NCI-H187 treated with DMSO at 0.1 percent for 48 hours (cell line): ENCODE measurements at places on chromosomes 5 and 9.

DNA sequence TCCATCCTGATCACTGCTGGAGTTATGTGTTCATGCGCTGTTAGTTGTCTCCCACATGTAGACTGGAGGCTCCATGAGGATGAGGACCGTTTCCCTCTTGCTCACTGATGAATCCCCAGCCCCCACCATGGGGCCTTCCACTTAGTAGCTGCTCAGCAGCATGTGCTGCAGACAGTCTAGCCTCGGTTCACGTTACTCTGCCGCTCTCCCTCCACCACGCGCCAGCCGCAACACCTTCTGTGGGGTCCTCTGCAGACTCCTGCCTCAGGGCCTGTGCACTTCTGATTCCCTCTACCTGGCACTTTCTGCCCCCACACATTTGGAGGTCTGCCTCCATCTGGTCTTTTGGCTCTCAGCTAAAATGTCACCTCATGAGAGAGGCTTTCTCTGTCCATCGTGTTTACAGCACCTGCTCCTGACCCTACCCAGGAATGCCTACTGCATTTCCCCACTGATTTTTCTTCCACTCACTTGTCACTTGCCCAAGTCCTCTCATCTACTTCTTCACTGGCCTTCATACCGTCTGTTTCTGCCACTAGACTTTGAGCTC lies 36.3 kb downstream of the STK10 start:
- no peak for DNase-seq

- no peak for DNase-seq
Observed at GRCh38 chr5:10620346-10620745, 56.5 kb downstream of the ANKRD33B start.

DNA sequence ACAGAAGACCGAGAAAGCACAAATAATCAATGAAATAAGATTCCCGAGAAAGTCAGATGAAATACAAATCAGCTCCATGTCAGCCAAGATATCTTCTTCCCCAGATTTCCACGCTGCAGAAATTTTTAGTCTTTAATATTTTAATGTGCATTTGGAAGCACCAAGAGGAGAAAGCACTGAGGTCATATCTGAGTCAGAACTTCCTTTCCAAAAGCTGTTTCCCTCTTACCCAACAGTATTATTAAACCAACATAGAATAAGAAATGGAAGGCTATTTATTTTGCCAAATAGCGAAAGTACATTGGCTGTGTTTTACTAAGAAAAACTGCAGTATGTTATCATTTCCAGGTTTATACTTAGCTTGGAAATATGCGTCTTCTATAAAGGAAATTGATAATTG lies 772.1 kb upstream of the CDH9 start:
- no peak for DNase-seq

GRCh38 chr9:137988701-137989100 lies 111.1 kb downstream of the CACNA1B start:
- no peak for DNase-seq

GRCh38 chr5:131749138-131749537 lies 47.7 kb downstream of the FNIP1 start:
- no peak for DNase-seq

GRCh38 chr5:10675177-10675700 lies 85.8 kb downstream of the DAP start:
- DNase-seq, result no peak

GRCh38 chr9:34332076-34332964 lies 3.0 kb downstream of the NUDT2 start:
- no peak for DNase-seq

DNA sequence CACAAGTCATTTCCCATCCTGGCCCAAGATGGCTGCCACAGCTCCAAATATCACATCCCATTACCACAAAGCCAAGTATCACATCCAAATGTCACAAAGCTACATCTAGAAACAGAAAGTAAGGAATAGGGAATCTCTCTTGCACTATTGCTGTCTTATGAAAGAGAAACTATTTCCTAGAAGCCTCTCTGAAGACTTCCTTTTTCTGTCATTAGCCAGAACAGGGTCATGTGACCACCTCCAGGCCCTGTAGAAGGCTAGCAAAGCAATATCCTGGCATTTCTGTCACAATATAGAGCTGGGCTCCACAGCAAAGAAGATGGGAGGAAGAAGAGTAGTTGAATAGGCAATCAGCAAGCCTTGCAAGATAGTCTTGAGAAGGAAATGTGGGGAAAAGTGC lies 99.2 kb downstream of the SH3TC2 start:
- DNase-seq, result no peak

GRCh38 chr5:178074266-178074952 lies 38.9 kb upstream of the N4BP3 start:
- no peak for DNase-seq

GRCh38 chr5:137054335-137054734 lies 444.8 kb downstream of the SPOCK1 start:
- no peak for DNase-seq

DNA sequence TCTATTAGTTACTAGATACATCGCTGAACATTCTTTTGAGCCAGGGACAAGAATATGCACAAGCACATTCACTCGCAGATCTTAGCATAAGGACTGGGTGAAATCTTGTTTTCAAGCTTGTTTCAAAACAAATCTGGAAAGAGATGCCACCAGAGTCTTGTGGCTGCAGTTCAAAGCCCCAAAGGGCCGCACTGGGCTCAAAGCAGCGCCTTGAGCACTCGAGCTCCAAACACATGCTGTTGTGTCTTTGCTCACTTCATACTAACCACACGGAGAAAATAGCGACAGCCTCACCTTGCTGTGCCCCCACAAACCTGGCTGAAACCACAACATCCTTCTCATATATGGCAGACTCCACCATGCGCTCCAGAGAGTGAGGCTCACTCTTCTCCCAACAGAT lies 34.2 kb upstream of the IL7R start:
- no peak for DNase-seq

DNA sequence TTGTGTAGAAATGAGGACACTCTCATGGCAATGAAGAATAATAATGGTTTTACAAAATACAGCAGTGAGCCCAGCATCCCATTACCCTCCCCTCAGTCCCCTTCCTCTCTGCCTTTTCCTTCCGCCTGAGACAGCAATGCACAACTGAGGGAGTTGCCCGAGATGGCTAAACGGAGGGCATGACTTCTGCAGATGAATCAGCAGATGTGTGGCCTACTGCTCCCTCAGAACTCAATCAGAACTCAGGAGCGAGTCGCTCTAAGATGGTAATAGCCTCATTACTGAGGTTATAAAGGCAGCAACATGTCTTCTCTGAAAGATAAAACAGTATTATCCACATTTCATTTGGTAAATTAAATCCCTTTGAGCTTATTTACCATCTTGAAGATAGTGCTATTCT lies 326.6 kb downstream of the ENC1 start:
- DNase-seq, result no peak

GRCh38 chr9:14488421-14489190 lies 174.7 kb upstream of the NFIB start:
- DNase-seq, result no peak

- DNase-seq, result no peak
Observed at GRCh38 chr5:143695244-143695864, 116.6 kb upstream of the HMHB1 start.

- DNase-seq, result no peak
Observed at GRCh38 chr5:11378461-11378860, 525.8 kb downstream of the CTNND2 start.

GRCh38 chr5:90930756-90931431 lies 372.3 kb downstream of the ADGRV1 start:
- no peak for DNase-seq

GRCh38 chr9:88992556-88992955 lies 1.3 kb downstream of the S1PR3 start:
- DNase-seq, result no peak

DNA sequence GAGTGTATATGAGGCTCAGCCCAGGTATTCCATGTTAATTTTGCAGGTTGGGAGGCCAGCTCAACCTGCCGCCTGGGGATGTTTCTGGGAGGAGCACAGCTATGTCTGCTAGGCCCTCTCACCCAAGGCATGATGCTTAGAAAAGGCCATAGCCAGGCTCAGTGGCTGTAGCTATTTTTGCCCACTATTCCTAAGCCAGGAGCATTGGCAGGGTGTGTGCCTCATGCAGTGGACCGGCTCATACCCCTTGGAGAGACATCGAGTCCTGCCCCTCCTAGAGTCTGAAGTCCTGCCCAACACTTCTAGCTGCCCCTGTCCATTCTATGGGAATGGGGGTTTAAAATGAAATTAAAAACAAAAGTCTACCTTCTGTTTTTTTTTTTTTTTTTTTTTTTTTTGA lies 22.3 kb downstream of the ADCY2 start:
- DNase-seq, result no peak

- DNase-seq, result no peak
Observed at GRCh38 chr9:696332-697323, 144.9 kb upstream of the DMRT1 start.
